ENCODE measurements at places on chromosomes 7 and 10. TPM values are rescaled to one million over a fixed set of nuclear protein-coding genes. Genes with fewer than 3 reads are reported as not detected.

DNA sequence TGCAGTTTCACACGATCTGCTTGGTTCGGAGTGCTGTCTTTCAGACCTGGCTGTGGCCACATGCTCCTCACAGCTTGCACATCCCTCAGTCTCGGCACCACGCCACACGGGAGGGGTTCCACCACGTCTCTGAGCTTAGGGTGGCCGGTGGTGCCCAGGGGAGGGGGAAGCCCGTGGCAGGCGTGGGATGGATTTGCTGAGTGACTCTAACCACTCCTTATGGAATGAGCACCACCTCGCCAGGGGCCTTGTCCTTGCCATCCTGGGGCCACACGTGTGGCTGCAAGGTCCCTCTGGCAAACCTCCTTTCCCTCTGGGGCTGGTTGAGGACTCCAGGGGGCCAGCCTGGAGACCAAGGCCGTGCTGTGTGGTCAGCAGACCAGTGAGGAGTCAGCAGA, 29.1 kb upstream of the FAM20C start:
- no peak for DNase-seq

DNA sequence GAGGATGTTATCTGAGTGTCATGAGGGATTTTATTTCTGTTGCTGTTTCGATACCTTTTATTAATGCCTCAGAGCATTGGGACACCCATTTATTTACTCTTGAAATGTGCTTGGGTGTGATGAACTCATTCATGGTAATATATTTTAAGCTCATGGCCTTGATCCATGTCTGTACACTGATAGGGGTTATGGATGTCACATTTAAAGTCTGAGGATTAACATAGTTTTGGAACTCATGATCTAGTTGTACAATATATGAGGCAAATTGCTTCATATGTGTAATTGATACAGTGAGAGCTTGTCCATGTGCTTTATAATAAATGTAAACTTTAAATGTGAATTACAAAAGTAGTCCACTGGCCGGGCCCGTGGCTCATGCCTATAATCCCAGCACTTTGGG, 23.0 kb upstream of the ZRANB1 start:
- no peak for DNase-seq

DNA sequence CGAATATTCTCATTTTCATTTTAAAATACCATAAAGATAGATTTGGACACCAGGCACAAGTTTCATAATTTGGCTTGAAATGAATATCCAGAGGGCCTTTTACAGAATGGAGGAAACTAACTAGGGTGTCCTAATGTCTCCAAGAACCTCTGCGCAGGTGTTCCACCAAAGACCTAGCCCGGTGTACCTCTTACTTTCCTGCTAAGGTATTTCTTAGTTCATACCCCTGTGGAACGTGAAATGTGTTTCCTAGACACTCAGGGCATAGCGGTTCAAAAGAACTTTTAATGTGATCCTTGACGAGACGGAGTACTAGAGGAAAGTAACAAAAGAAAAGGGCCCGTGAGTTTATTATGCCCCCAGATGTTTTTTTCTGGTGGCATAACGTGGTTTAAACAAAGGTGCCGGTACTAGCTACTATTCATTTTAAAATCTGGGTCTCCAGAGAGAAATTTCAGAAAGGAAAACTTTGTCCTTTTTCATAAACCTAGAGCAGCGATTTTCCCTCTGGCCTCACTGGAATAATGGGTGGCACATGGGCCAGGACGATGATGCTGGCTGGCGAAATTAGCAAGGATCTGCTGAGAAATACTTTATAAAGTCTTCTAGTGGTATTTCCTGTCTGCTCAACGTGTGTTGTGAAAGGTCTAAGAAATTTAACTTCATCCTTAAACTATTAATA, 1.4 kb downstream of the APBB1IP start:
- DNase-seq: peak; percentile 34

The ZNF736 gene
- total RNA-seq: 35.8 TPM

GRCh38 chr7:155360495-155361345, 63.0 kb downstream of the INSIG1 start:
- no peak for DNase-seq

DNA sequence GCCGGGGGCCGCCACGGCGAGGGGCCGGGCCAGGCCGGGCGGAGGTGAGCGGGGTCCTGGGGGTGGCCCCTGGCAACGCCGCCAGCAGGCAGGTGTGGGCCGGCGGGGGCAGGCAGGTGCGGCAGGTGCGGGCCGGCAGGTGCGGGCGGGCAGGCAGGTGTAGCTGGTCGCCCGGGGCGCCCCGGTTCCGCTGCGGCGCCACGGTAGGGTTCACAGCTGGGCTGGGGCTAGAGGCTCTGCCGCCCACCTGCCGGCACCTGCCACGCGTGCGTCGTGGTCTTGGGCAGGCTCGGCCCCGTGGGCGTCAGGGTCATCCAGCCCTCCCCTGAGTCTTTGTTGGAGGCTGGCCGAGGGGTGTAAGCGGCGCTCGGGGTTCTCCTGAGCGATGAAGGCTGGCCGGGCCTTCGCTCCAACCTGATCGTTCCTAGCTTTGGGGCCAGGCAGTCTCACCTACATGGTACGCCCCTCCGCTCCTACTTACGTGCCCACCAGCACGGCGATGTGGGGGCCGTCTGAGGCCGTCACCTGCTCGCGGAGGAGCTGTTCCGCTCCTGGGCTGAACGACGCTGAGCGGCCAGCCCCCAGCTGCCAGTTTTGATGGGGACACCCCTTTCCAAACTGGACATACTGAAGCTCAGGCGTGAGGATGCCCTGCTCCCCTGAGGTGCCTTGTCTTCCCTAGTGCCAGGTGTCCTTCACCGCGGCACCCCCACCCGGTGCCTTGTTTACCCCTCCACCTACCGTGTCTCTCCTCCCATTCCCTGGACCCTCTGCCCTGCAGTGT, 493 bp downstream of the ZMIZ2 start:
- no peak for DNase-seq

The C10orf67 gene
- not detected for total RNA-seq

DNA sequence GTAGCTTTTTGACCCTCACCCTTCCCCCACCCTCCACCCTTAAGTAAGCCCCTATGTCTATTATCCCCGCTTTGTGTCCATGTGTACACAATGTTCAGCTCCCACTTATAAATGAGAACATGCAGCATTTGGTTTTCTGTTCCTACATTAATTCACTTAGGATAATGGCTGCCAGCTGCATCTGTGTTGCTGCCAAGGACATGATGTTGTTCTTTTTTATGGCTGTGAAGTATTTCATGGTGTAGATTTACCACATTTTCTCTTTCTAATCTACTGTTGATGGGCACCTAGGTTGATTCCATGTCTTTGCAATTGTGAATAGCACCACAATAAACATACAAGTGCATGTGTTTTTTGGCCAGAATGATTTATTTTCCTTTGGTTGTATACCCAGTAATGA, 232.2 kb downstream of the CACNA2D1 start:
- DNase-seq: no peak

All from naive thymus-derived CD4-positive, alpha-beta T cell (primary cell).